ENCODE measurements at places on chromosomes 13 and 19. TPM values are rescaled to one million over a fixed set of nuclear protein-coding genes. Genes with fewer than 3 reads are reported as not detected.

Gene EID2
- 6.8 TPM for total RNA-seq

Gene USHBP1
- total RNA-seq = 0.36 TPM

Gene CCDC8
- total RNA-seq = 32.1 TPM

Gene KLF5
- total RNA-seq = 2.1 TPM

Gene GPC5
- total RNA-seq = not detected

Gene SUGP2
- 15.3 TPM for total RNA-seq

Gene PROZ
- total RNA-seq = not detected

Gene CYP2B6
- total RNA-seq = not detected

Gene SHISA7
- total RNA-seq = not detected

Gene DDA1
- 25.3 TPM for total RNA-seq

Gene PRODH2
- total RNA-seq = not detected

Gene MEIS3
- total RNA-seq = 48.1 TPM

Gene AP2S1
- total RNA-seq = 351 TPM

Gene ACP7
- not detected for total RNA-seq

Gene CLEC11A
- total RNA-seq = 169 TPM

Gene TNFSF9
- total RNA-seq = 0.18 TPM

Gene CEACAM3
- not detected for total RNA-seq

Gene CGB5
- total RNA-seq = not detected

Gene RNF225
- not detected for total RNA-seq

Gene C13orf46
- total RNA-seq = not detected

Gene FXYD3
- total RNA-seq = not detected

Gene SOX1
- total RNA-seq = not detected

Gene ZNF490
- 4.7 TPM for total RNA-seq

Gene CEACAM21
- not detected for total RNA-seq

Gene STK11
- total RNA-seq = 51.4 TPM

Gene ALKBH6
- total RNA-seq = 36.6 TPM

Gene FUT1
- 1.1 TPM for total RNA-seq

Gene ACP5
- total RNA-seq = 1.3 TPM

Gene UBE2L5
- not detected for total RNA-seq

Gene S1PR4
- not detected for total RNA-seq

Gene GPR180
- 7.2 TPM for total RNA-seq

Gene KLC3
- total RNA-seq = 1.1 TPM

Gene PCDH9
- total RNA-seq = 6.1 TPM

Data from cardiac atrium fibroblast (primary cell).